Stromal cell of bone marrow (primary cell): ENCODE measurements at places on chromosomes 1 and 21.

DNA sequence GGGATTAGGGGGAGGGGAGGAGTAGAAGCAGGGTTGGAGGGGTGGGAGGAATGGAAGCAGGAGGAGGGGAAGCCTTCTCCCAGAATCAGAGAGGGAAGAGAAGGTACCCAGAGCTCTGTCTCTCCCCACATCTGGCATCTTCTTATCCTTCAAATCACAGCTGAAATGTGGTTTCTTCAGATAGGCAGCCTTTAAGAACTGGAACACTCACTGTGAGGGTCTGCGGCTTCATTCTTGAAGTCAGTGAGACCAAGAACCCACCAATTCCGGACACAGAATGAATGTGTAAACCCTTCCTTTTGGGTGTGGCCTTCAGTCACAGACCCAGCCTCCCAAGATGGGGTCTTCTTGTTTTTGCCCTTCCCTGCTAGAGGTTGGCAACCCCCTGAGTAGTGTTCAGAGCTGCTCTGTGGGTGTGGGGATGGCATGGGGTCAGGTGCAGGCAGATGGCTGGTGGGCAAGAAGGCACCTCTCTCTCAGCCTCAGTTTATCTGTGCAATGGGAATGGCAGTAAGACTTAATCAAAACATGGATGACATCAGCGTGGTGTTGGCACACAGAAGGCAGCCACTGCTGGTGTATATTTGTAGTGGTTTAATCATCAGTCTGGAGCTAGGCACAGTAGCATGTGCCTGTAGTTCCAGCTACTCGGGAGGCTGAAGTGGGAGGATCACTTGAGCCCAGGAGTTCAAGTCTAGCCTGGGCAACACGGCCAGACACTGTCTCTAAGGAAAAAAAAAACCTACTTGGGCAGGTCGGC lies 7.2 kb downstream of the FAAH start:
- no peak for DNase-seq

GRCh38 chr1:48670234-48671020 lies 106.3 kb downstream of the BEND5 start:
- DNase-seq = no peak

- no peak for DNase-seq
These were observed 12.7 kb downstream of the AKIRIN1 start for GRCh38 chr1:39003794-39004193.

GRCh38 chr1:54359393-54360162 lies 46.6 kb downstream of the SSBP3 start:
- no peak for DNase-seq
